ENCODE measurements at places on chromosomes 2 and 18.

GRCh38 chr2:195411219-195411687 lies 245.8 kb upstream of the SLC39A10 start:
- no peak for DNase-seq

- no peak for DNase-seq
Measured at GRCh38 chr2:41000906-41001305, 549.0 kb upstream of the SLC8A1 start.

DNA sequence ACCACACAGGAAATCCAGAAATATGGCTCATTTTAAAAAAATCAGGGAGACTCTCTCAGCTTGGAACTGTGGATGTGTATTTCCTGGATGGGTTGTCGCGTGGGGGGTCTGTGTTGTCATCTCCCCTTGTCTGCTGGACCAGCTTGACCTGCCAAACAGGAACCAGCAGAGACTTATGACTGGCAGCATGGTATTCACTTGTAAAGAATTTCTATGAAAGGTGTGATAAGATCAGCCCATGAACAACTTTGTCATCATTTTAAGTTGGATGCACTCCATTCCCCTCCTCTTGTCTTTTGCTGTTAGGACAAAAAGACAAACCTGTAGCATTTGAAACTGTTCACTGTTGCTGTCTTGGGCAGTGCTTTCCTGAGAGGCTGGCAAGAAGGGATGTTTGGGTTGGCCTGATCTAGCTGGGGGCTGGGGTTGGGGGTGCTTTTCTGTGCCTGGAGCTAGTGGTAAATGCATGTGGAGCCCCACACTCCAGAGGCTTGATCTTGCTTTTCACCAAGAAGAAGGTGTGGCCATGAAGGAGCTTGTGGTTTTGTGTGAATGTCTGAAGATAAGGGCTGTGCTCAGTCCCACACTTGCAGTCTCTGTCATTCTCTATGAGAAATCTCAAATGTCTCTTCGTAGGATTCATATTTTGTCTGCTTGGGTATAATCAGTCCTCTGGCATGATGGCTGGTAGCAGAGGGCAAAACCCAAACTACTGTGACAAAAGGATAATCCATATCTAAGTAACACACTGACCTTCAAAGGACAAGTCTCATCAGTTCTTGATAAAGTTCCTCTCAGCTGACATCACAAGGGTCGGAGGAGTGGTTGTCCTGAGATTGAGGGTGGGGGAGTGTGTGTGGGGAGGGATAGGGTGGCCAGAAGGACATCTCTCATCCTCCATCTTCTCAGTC lies 39.0 kb downstream of the RALB start:
- no peak for DNase-seq

DNA sequence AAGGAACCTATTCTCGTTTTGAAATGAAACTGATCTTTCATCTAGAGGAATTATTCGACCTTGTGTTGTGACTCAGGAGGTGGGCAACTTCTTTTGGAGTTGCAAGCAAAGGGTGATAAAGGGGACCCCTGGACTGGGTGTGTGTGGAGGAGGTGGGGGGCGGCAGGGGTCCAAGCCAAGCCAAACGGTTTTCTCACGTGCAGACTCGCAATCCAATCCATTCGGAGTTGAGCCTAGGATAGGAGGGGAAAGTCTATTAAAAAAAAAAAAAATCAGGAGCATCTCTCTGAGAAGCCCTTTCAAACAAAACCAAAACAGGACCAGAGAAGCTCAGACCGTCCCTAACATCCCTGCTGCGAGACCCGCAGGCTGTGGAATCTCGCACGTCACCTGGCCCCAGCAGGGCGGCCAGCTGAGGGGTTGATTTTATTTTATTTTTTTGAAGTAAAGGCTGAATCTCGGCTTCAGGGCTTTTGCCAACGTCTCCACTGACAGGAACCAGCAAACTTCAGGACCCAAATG lies 3.7 kb upstream of the ZEB2 start:
- no peak for DNase-seq

DNA sequence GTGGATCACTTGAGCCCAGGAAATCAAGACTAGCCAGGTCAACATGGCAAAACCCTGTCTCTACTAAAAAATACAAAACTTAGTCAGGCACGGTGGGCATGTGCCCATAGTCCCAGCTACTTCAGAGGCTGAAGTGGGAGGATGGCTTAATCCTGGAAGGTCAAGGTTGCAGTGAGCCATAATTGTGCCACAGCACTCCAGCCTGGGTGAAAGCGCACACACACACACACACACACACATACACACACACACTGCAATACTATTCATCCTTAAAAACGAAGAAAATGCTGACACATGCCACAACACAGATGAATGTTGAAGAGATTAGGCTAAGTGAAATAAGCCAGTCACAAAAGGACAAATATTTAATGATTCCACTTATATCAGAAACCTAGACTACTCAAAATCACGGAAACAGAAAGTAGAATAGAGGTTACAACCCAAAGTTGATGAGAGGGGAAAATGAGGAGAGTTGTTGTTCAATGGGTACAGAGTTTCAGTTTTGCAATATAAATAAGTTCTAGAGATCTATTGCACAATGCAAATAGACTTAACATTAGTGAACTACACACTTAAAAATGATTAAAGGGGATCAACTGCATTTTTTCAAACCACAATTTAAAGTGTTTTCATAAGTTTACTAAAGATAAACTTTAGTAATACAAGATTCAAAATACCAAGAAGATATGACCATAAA lies 114.5 kb downstream of the USP34 start:
- DNase-seq: no peak

DNA sequence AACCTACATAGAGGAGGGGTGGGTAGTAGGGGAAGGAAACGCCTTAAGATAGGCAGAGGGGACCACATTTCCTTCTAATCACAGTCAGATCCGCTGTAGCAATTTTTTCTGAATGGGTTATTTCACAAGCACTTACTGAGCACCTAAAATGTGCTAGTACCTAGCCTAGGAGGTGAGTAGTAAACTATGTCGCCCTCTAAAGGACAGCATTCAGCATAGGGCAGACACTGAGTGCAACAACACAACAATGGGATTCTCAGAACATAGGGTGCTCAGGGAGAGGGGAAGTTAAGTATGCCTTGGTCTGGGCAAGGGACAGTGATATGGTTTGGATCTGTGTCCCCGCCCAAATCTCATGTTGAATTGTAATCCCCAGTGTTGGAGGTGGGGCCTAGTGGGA lies 166.1 kb upstream of the RAB6C start:
- DNase-seq: peak; percentile 43

DNA sequence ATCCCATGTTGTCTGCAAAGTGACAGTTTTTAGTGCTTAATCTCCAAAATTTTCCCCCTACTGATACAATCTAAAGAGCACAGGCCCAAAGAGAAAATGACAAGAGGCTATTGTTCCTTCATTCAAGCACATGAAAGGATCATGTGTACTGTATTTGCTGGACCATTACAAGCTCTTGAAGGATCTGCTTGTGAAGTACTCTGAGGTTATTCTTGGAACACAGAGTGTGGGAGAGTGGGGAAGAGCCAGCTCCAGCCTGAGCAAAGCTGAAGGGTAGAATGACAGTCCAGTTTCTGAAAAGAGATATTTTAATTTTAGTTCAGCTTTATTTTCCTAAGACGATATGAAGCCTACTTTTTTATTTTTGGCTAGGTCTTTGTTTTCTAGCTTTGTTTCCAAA lies 112.2 kb downstream of the GALNT3 start:
- no peak for DNase-seq

DNA sequence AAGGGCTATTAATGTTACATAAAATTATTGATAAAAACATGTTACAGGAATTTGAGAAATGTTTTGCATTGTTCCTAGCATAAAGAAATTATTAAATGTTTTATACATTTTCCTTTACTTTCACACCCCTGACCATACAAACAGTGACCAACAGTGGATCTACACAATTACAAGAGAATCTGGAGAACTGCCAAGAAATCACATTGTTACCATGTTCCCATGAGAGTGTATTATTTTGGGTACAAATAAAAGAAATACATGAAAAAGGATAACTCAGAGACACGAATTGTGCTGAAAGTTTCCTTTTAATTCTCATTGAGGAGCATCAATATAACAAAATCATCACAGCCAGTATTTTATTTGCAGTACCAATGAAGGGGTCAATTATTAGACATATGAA lies 150.1 kb downstream of the WDPCP start:
- no peak for DNase-seq

DNA sequence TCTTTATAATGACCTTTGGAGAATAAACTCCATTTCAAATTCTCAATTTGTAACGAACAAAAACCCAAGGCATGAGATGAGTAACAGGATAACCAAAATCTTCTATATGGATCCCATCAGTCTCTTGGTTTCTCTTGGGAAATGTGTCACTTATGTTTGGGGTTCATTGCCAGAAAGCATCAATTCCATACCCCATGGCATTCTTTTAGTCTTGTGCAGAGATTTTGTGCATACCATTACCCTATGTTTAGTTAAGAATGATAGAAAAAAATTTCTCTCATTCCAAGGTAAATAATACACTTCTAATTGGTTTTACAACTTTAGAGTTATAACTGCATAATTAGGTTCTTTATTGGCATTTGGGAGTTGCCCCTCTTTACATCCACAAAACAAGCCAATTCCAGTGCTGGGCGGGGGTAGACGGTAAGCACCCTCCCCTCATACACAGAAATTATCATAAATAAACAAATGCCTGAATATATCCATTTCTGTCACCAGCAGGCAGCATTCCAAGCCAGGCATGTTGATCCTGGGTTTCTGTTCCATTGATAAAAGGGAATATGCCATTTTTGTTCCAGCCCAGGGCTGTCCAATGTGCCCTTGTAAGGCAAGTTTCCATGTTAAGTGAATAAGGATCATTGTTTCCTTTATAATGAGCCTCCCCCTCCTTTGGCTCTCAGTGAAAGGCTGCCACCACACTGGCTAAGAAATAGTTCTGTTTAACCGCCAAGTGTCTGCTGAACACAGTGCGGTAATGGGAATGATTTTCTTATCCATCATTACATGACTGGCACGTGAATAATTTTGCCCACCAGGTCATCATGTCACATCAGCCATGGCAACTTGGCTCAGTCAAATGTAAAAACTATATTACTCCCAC lies 680.1 kb upstream of the ZEB2 start:
- no peak for DNase-seq

DNA sequence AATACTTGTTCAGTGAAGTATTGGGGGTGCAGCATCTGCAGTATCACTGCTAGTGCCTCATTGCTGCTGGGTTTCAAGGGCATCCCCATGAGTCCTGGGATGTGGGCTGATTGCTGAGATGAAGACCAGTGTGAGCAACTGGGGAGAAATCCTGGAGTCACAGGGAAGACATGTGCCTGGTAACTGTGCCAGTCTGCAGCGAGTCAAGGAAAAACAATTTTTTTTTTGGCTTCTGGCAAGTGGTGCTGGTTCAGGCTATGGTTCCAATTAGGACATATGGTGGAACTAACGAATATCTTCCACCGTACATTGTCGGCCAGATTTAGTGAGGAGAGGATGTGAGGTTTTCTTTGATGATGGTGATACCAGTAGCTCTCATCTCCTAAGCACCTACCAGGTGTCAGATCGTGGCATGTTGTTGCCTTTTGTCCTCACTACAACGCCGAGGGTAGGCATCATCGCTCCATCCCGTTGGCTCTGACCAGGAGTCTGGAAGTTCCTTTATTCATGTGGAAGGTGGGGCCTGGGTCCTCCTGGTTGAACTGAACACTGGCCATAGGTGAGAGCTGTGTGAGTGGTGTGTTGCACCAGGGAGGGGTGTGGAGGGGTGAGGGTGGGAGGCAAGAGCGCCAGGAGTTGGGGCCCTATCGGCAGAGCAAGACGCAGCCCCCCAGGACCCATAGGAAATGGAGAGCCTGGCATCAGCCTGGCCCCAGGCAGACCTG lies 118.0 kb upstream of the HS6ST1 start:
- no peak for DNase-seq

DNA sequence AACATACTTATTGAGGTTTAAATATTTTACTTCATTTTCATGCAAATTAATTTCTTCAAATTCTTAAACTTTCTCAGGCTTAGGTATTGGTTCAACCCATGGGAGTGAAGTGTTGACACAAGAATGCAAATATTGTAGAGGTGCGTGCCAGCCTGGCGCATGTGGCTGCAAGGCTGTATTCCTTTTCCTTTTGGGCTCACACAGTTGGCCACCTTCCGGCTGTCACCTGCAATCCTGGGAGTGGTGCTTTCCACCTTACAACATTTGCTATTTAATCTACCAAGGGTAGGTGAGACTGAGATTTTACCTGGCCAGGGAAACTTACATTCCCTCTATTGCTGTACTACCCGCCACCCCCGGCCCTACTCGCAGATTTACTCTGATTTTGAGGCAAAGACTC lies 141.1 kb downstream of the DCC start:
- DNase-seq: no peak

DNA sequence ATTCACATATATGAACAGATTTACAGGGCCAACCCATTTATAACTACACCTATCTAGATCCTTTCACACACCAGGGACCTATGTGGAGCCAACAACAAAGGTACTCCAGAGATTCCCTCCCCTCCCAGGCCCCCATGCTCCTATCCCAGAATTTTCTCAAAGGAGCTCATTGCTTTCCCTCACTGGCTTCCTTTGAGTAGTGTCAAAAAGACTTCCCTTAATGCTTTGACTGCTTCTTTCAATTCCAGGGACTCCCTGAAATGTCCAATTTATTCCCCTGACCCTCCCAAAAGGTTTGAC lies 46.6 kb downstream of the IKZF2 start:
- no peak for DNase-seq

DNA sequence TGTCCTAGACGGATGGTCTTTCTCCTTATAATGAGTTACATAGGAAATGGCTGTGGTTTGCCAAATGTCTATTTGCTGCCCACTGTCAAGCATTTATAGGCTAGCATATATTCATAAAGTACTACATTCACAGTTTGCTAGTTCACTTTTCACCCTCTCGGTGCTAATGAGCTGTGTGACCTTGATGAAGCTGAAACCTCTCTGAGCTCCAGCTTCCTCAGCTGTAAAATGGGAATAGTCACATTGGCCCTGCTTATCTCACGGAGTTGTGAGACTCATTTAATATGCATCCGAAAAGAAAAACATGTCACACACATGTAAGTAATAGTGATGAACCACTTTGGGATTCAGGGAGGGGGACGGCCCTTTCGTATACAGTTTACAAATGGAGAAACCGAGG lies 17.0 kb downstream of the PRKCE start:
- DNase-seq: no peak

- no peak for DNase-seq
Measured at GRCh38 chr18:25875551-25876240, 214.7 kb downstream of the SS18 start.
